ENCODE measurements at places on chromosomes 3 and 15. TPM values are rescaled to one million over a fixed set of nuclear protein-coding genes. Genes with fewer than 3 reads are reported as not detected.

Gene CDCP1
- not detected for polyA plus RNA-seq

Gene LINS1
- 23.2 TPM for polyA plus RNA-seq

Gene CRABP1
- polyA plus RNA-seq, result not detected

Gene ARL6
- polyA plus RNA-seq, result 1.9 TPM

Gene CADM2
- polyA plus RNA-seq, result not detected

Gene UBA5
- 38.6 TPM for polyA plus RNA-seq

Gene ZNF770
- polyA plus RNA-seq, result 105 TPM

Gene MRPL46
- polyA plus RNA-seq, result 56.2 TPM

Gene LDHAL6B
- not detected for polyA plus RNA-seq

Gene PLAAT1
- polyA plus RNA-seq, result not detected

Gene IL12A
- 3.5 TPM for polyA plus RNA-seq

Data from IgD-negative memory B cell (primary cell).